NCI-H2029 treated with DMSO at 0.1 percent for 48 hours (cell line): ENCODE measurements at places on chromosomes 6 and 20.

DNA sequence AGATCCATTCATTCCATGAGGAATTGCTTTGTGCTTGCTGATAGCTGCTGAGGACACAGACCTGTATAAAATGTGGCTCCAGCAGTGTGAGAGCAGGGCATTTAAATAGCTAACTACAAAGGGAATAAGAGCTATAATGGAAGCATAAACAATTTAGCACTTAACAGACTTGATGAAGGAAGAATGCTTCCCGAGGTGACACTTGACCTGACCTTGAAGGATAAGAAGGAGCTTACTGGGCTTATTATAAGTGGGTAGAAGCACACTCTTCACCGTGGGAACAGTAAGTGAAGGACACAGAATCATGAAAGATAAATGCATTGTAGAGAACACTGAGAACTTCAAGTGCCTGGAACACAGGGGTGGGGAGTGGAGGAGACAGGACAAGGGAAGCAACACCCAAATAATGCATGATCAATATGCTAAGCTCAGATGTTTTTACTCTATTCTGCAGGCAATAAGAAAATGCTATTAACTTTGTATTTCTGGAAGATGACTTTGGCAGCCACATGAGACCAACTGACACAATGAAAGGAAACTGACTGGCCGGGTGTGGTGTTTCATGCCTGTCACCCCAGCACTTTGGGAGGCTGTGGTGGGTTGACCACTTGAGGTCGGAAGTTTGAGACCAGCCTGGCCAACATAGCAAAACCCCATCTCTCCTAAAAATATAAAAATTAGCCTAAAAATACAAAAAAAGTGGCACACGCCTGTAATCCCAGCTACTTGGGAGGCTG, 84.2 kb downstream of the EPB41L2 start:
- DNase-seq = no peak

DNA sequence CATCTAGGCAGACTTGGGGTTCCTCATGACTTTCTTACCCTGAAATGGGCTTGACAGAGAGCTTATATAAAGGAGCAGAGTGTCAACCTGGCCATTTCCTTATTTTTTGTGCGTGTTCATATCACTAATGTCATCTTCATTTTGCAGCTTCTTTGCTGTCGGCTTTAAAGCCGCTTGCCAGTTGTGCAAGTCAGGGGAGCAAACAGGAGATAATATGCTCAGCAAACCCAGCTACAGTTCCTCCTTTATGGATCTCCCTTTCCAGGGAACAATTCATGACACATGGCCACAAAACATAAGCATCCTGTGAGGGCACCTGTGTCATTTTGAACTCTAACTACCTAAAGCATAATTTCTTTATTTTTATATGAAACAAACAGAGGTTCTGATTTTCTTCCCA, 6.5 kb upstream of the TUBB2B start:
- no peak for DNase-seq

GRCh38 chr6:15020119-15020770, 225.6 kb upstream of the JARID2 start:
- no peak for DNase-seq

- no peak for DNase-seq
These were observed 324.9 kb upstream of the CITED2 start for GRCh38 chr6:139699335-139699734.

DNA sequence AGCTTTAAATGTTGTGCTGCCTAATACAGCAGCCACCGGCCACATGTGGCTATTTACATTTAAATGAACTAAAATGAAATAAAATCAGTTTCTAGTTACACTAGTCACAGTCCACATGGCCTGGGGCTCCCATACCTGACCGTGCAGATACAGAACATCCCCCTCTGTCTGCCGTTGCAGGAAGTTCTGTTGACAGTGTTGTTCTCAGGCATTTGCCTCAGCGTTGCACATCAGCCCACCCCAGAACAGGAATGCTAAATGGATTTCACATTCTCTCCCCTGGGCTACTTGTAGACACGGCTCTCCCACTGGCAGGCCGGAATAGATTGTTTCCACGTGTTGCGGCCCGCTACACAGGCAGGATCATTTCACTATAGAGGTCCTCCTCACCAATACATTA, 26.3 kb downstream of the JAG1 start:
- DNase-seq = no peak

GRCh38 chr6:34383161-34383631, 9.3 kb downstream of the NUDT3 start:
- DNase-seq = no peak
